ENCODE measurements at places on chromosomes 1 and 21. TPM values are rescaled to one million over a fixed set of nuclear protein-coding genes. Genes with fewer than 3 reads are reported as not detected.

GRCh38 chr1:228684607-228685006 is 50.7 kb upstream of the RHOU start:
- DNase-seq = no peak

- no peak for DNase-seq
These were observed 4.8 kb upstream of the RPE65 start for GRCh38 chr1:68454534-68454933.

DNA sequence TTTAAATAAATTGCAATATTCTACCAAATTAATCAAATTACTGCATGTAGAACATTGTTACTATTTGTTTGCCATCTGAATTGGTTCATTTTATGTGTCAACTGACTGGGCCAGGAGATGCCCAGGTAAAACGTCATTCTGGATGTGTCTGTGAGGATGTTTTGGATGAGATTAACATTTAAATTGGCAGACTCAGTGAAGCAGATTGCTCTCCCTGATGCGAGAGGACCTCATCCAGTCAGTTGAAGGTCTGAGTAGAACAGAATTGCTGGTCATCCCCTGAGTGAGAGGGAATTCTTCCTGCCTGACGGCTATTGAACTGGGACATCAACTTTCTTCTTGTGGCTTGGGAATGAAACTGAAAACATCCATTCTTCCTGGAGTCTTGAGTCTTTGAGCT is 122.0 kb upstream of the GREM2 start:
- DNase-seq = no peak

- DNase-seq = no peak
These were observed 6.2 kb upstream of the MAPKAPK2 start for GRCh38 chr1:206678490-206678889.

- no peak for DNase-seq
These were observed 1.7 kb downstream of the TRPM2 start for GRCh38 chr21:44354775-44355771.

NEGR1 gene
- total RNA-seq = 0.31 TPM

TCHH gene
- 0.25 TPM for total RNA-seq

NR0B2 gene
- 46.4 TPM for total RNA-seq

Data from right lobe of liver (tissue), 6 donors.